ENCODE measurements at places on chromosomes 6 and 20.

- no peak for DNase-seq
Measured at GRCh38 chr6:144295211-144295610, 10.1 kb downstream of the UTRN start.

- no peak for DNase-seq
Measured at GRCh38 chr6:11214901-11215300, 17.6 kb downstream of the NEDD9 start.

GRCh38 chr6:6781873-6782227 is 193.3 kb downstream of the LY86 start:
- DNase-seq, result no peak

GRCh38 chr6:90105506-90106170 is 191.0 kb downstream of the BACH2 start:
- DNase-seq, result no peak

DNA sequence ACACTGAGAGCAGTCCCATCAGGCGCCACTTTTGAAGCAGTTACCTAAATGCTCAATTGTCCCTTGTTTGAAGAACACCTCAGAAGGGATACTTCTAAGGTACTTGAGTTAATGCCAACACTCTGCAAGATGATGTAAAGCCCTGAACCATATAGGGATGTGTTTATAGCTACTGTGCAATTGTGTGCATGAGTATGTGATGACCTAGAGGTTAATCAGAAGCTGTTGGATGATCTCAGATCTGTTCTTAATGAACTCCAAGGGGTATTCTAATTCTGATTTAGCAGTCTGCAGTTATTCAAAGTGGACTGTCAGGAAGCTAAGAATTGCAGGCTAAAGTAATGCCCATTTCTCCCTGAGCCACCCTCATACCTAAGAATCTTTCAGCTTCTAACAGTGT is 158.3 kb downstream of the TMEM242 start:
- no peak for DNase-seq

- no peak for DNase-seq
Measured at GRCh38 chr6:126367849-126368248, 27.9 kb downstream of the CENPW start.
